ENCODE measurements at places on chromosomes 13 and 19.

GRCh38 chr19:1249990-1250436 lies 1.6 kb downstream of the MIDN start:
- DNase-seq, result no peak

DNA sequence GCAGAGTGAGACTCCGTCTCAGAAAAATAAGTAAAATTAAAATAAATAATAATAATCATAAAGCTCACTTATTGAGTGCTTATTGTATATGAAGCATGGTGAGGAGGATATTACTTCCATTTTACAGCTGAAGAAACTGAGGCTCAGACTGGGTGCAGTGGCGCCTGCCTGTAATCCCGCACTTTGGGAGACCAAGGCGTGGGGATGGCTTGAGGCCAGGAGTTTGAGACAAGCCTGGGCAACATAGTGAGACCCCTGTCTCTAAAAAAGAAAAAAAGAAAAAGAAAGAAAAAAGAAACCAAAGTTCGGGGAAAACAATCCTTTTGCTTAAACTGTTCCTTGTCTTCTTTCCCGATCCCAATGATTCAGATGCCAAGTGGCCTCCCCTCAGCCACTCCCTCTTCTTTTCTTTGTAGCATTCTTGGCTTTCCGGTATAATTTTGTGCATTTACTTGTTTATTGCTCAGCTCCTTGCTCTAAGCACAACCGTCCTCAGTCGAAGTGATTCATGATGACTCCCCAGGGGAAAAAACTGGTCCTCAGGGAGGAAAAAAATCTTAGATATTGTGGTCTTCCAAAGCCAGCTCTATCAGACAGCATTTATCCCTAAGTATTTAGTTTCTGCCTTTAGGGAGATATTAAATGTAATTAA lies 965 bp upstream of the EIF3G start:
- no peak for DNase-seq

- DNase-seq, result no peak
Observed at GRCh38 chr19:11304936-11305335, 9.0 kb downstream of the TSPAN16 start.

DNA sequence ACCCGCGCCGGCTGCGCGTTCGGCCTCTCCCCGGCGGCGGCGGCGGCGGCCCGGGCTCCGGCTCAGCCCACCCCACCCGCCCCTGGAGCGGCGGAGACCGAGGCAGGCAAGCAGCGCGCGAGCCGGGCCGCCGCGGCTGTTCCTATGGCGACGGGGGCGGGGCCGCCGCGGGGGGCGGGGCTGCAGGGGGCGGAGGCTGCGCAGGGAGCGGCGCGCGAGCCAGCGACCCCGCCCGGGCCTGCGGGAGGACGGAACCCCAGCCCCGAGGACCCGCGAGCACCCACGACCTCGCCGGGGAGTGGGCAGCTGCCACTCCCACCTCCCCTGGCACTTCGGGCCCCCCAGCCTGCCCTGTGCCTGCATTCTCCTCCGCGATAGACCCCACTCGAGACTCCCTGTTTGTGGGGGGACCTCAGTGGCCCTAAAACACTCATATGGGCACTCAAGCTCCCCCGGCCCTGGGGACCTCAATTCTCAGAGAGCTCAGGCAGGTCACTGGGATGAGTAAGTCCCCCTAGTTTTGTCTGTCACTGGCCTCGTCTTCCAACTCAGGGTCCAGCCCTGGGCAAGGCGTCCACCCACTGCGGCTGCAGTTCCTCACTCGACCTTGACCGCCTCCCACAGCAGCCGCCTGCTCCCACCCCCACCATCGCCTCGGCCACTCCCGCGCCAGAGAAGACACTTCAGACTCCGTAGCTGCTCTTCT lies at the start of gene CTXN1:
Gene CTXN1, minus strand, starts transcription at position 115 of the 706 bp plus-strand sequence. CDS start 597 bp downstream, outside the sequence.
- DNase-seq, result peak; percentile 72

GRCh38 chr13:32107474-32107873 lies 75.9 kb downstream of the FRY start:
- no peak for DNase-seq
